CD4-positive, alpha-beta T cell treated with Interleukin-12 subunit alpha and Interleukin-12 subunit beta, for 1 hour (primary cell): ENCODE measurements at places on chromosomes 1 and 21.

DNA sequence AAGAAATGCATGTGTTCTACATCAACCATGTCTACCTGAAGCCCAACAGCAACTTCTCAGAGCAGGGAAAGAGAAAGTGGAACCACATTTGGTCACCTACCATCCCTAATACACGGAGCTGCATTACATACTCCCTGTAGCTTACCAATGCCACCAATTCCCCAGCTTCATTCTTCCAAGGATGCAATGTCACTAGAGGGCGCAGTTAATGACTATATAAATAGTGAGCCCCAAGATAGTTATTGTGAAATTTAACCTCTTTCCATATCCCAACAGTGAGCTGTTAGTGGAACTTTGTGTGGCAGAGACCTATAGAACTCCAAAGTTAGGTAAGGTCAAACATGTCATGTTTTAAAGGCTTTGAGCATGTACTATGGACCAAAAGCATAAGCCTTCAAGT lies 618.3 kb downstream of the SMYD3 start:
- DNase-seq: peak; percentile 36

GRCh38 chr1:182588500-182589396 lies at the start of gene RNASEL:
Gene RNASEL, minus strand, starts transcription at chr1:182589256. Its CDS starts 2,450 bp downstream, at chr1:182586806.
- peak; percentile 69 for DNase-seq

DNA sequence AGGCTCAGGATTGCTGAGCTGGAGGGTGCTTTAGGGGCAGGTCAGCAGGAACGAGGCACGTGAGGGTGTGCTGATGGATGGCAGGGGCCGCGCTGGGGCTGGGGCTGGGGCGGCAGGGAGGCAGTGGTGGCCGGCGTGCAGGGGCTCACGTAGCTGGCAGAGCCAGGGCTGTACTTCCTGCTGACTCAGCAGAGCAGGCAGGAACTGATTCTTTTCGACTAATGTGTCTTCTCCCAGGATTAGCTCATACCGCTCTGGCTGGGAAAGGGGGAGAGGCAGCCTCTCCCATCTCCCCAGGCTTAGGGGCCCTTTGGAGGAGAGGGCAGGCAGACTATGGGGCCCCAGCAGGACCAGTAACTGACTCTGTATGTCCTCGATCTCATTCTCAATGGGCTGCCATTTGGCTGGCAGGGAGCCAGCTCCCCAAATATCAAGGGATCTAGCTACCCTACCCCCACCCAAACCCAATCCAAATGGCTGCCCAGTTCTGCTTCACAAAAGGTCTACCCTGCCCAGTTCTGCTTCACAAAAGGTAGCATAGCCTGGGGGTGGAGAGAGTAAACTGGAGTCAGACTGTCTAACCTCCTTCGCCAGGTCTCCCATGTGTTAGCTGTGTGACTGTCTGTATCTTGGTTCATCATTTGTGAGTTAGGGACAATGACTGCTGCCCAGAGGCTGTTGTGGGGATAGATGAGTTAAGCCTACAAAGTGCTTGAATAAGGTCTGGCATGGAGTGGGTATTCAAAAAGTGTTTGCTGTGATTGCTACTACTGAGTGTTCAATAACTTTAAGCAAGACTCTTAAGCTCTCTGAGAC lies 100.1 kb upstream of the SLC2A1 start:
- DNase-seq: no peak

DNA sequence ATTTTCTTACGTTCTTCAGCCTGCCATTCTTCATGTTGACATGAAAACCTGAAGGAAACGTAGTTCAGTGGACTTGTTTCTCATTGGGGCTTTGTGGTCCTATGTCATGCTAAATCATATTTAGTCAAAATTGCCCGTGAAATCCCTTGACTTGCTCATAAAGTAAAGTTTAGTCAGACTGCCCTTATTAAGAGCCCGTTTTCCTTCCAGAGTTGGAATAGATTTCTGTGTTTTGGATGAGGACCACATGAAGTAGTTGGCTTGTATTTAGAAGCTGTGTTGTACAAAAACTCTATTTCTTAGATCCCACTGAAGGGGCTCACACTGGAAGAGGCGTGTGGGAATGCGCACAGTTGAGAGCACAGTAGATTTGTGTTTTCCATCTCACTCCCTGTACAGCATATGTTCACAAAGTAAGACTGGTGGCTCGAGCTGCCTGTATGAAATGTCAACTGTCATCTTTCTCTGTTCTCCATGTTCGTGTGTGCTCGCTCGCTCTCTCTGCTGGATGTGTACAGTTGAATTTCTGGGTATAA lies 42.4 kb downstream of the CAMTA1 start:
- no peak for DNase-seq

DNA sequence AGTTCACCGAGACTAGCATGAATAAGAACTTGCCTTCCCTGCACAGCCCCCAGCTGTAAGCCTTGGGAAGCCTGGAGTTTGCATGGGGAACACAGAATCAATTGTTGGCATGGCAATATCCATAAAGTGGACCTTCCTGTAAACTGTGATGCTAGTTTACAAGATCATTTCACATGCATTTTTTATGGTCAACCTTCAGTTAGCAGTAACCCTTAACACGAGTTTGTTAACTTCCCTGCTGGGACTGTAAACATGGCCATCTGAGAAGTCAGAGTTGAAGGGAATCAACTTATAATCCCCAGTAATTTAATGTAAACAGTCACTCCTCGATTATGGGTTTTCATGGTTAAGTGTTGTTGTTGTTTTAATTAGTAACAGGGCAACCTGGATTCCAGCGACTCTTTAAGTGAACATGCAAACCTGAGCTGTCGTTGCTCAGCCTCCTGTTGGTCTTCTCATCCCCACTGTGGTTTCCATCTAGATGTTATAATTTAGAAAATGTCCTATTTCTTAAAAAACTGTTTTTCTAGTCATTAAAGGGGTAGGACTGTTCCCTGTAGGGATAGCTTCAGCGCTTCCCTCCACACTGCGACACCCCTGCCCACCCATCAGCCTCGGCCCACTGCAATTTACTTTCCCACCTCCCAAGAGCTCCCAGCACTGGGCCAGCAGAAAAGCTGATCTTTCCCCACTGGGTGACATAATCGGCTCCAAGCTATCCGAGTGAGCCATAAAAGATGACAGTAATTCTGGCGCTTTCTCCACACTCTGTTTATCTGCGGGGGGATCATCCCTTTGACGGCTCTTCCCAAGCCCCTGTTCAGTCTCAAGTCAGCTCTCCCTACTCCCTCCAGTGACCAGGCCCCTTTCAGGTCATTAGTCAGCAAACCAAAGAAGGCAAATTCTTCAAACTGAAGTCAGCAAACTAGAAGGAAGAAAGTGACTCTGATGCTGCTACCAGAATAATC lies 107.6 kb upstream of the IPO9 start:
- no peak for DNase-seq

DNA sequence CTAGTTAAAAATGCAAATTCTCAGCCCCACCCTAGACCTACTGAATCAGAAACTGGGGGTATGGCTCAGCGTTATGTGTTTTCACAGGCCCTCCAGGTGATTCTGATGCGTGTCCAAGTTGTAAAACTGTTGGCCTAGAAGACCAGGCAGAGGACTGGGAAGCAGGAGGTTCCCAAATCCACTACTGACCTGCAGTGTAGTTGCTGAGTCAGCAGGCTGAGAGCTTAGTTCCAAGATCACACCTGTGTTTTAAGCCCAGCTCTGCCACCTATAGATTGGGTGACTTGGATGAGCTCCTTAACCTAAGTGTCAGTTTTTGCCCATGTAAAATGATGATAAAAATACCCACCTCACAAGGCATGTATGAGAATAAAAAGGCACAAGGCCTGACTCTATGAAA lies 4.1 kb downstream of the GRHL3 start:
- DNase-seq: no peak

GRCh38 chr1:10484521-10484920 lies 9.8 kb downstream of the PEX14 start:
- no peak for DNase-seq

DNA sequence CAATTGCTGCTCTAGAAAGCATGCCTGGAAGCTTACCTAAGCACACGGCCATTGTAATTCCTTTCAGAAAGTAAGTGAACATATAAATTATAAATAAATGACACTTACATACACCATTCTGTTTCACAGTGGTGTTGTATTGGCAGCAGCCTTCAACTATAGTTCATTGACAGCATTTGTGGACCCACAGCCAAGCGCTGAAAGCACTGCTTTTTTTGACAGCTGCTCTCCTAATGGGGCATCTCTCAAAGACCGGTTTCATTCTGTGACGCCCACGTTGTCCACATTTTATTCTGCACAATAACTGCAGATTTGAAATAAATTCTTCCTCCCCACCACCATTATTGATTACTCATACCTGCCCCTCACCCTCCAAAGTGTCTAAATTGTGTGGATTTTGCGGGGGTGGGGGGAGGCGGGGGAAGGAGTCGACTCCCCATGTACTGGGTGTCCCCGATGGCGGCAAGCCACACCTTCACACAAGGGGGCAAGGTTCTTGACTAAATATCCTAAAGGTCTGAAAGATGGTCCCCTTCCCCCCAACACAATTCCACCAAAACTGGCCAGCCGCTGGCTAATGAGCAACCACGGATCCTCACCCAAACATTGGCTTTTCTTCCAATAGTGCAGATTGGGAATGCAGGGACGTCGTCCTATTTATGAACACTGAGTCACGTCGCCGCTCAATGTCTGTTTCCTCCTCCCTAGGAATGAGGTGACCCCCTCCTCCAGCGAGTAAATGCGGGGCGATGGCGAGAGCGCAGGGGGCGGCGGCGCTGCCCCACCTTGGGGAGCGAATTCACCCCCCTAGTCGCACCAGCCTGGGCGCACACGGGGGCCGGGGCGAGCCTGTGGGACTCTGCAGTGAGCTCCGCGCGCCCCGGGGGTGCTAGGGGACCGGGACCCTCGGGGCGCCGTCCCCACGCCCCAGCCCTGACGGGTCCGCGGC lies 960 bp downstream of the RCAN1 start:
- no peak for DNase-seq

GRCh38 chr1:227532019-227532619 lies 31.2 kb upstream of the ZNF678 start:
- no peak for DNase-seq

GRCh38 chr1:200753650-200754198 lies 15.0 kb downstream of the CAMSAP2 start:
- DNase-seq: no peak

GRCh38 chr1:98355656-98356383 lies 305.7 kb upstream of the SNX7 start:
- no peak for DNase-seq

DNA sequence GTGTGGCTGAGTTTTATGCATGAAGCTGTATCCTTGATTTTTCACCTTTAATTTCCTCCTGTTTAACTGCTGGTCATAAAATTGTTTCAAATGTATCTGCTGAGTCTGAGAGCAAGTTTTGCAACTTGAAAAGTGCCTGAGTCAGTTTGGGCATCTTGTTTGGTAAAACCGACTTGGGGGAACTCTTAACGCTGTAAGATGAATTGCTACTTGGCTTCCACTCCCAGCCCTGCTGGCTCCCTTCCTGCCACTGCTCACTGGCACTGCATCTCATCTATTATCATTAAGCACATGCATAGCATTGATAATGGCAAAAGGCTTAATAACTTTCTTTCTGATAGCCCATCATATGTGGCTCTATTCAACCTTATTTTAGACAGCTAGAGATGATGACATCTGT lies 35.7 kb upstream of the FAM78B start:
- no peak for DNase-seq
